ENCODE measurements at places on chromosomes 11 and 22. TPM values are rescaled to one million over a fixed set of nuclear protein-coding genes. Genes with fewer than 3 reads are reported as not detected.

- DNase-seq: no peak
Measured at GRCh38 chr11:111298413-111299100, at the start of gene POU2AF3. Gene POU2AF3 (plus strand): TSS chr11:111298546. CDS start chr11:111298582, 36 bp downstream.

GRCh38 chr22:26529345-26529744 lies 17.1 kb upstream of the TFIP11 start:
- peak; percentile 39 for DNase-seq

DNA sequence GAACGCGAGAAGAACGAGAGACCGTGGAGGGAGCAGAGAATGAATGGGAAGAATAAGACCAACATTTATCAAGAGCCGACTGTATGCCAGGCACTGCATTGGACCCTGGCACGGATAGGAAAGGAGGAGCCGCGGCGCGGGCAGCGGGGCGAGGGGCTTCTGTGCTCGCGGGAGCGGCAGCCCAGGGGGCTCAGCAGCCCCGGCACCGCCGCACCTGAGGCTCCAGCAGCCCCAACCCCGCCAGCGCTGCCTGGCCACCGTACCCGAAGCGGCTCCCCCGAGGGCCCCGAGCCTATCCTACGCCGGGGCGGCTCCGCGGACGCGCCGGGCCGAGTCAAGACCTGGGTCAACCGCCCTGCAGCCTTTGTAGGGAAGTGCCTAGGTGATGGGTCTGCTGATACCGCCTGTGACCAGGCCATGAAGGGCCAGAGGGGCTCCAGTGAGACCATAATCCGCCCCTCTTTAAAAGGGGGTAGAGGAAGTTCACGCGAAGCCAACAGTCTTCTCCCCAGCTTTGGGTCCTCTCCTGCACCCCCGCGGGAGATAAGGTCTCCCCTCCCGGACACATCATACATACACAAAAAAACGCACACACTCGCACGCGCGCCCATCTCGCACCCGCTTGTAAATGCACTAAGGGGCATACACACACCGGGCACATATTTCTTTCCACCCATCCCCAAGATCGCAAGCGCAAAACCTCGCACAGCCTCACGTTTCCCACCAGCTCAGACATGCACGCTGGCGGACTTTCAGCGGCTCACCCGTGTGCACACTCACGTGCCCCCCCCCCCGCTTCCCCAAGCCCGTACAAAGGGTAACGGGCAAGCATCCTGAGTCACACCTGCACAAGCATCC lies 935 bp upstream of the RTN4RL2 start:
- no peak for DNase-seq

DNA sequence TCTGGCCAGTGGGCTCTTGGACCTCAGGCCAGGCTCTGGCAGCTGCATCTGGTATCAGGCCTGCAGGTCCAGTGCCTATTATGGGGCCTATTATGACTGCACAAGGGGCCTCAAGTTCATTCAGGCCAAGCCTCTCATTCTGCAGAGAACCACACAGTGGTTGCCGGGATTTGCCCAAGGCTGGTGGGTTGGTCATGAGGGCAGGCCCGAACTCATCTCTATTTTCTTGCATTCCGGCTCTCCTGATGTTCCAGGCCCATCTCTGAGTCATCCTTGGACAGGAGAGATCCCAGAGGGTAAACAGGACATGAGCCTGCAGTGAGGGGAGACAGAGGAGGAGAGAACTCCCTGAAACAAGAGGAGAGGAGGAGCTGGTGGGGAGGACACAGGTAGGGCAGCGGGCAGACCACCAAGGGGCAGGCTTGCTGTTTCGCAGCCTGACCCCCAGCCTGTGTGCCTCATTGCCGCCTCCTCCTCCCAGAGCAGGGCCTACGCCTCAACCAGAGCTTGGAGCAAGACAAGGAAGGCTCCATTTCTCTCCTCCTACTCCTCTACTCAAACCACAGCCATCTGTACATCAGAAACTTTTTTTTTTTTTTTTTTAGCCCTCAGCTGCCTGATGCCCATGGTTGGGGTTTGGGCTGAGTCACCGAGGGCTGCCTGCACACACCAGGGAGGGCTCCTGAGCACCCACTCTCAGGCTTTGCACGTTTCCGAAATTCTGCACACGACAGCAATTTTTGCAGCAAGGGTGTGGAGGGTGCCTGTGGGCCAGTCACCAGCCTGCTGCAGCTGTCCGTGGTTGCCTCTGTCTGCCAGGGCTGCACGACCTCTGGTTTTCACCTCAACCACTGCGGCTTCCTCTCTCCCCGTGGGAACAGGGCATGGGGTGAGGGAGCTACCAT lies 12.7 kb upstream of the TREH start:
- peak; percentile 45 for DNase-seq

DNA sequence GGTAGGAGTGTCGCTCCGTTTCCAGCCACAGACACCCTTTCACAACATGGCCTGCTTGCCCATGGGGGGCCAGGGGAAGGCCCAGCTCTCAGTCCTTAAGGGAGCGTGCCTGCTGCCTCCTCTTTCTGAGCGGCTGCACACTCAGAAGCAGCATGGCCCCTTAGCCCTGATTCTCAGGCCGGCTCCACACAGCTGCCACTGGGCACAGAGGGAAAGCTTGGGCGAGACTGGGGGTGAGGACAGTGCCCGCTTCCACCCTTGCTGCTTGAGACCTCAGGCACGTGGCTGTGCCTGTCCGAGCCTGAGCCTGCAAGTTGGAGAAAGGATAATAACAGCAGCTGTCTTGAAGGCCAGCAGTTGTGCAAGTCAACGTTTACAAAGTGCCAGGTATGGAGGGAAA lies 416.3 kb downstream of the SHANK2 start:
- no peak for DNase-seq

RFPL2 gene
- total RNA-seq: not detected

NLRP6 gene
- not detected for total RNA-seq

GRCh38 chr11:101912823-101913284 lies 2.0 kb upstream of the CEP126 start:
- peak; percentile 45 for DNase-seq

C1QTNF4 gene
- not detected for total RNA-seq

OR52H1 gene
- total RNA-seq: not detected

DNA sequence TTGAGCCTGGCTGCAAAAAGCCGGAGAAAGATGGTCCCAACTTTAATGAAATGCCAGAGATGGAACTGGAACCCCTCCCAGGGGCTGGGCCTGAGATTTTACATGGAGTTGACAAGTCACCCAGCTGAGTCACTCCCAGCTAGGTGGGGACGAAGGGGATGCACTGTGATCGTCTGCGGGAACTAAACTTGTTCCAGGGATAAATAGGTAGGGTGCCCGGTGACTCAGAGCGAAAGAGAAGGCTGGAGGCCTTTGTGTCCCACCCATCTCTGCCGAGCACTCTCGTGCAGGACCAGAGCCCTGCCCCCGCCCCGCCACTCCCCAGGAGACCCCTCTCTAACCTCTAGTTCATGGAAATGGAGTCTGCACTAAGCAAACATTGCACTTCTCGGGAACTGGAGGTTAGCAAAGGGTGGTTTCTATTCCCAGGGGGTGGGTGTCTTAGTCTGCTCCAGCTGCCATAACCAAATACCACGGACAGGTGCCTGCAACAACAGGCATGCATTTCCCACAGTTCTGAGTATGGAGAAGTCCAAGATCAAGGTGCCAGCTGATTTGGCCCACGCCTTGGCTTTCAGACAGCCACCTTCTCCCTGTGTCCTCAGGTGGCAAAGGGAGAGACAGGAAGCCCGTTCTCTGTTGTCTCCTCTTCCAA lies 60.7 kb upstream of the FADD start:
- DNase-seq: no peak

DNA sequence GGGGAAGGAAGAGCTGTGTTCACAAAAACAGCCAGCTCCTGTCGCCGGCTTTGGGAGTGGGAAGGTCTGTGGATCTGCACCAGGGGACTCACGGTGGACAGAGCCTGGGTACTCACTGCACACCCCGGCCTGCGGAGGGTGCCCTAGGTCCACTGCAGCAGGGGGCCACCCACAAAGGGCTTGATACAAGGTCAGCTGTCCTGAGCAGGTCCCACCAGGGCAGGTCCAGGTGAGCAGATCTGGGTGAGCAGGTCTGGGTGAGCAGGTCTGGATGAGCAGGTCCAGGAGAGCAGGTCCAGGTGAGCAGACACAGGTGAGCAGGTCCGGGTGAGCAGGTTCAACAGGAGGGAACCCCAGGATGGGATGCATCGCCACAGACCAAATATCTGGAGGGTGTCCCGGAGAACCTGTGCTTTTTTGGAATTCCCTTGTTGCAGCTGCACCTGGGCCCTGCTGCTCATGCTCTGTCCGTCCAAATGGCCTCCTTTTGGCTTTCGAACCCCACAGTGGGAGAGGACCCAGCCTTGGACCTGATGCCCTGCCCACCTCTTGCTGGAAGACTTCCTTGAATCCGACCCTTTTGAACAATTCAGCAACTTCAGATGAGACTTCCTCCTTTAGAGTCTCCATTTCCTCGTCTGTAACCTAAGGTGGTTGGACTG lies 485.3 kb downstream of the TBC1D22A start:
- no peak for DNase-seq

- DNase-seq: no peak
Measured at GRCh38 chr11:22133776-22134175, 59.1 kb upstream of the ANO5 start.

- DNase-seq: no peak
Measured at GRCh38 chr11:79265756-79266322, 175.0 kb downstream of the TENM4 start.

P2RY6 gene
- 0.29 TPM for total RNA-seq

DNA sequence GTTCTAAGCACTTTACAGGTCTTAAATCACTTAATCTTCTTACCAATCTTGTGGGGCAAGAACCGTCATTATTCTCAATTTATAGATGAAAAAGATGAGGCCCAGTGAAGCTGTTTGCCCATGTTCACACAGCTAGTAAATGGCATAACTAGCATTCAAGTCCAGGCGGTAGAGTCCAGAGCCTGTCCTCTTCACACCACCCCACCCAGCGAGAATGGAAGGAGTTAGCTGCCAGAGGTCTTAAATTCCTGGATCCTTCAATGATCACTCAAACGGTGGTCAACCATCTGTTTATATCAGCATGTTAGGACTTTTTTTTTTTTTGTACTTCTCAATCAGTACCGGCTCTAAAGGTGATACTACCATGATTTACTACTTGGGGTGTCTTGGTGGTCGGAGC lies 43.3 kb downstream of the PARVA start:
- DNase-seq: no peak

GRCh38 chr22:45832180-45832579 lies 144.8 kb downstream of the WNT7B start:
- no peak for DNase-seq

DNA sequence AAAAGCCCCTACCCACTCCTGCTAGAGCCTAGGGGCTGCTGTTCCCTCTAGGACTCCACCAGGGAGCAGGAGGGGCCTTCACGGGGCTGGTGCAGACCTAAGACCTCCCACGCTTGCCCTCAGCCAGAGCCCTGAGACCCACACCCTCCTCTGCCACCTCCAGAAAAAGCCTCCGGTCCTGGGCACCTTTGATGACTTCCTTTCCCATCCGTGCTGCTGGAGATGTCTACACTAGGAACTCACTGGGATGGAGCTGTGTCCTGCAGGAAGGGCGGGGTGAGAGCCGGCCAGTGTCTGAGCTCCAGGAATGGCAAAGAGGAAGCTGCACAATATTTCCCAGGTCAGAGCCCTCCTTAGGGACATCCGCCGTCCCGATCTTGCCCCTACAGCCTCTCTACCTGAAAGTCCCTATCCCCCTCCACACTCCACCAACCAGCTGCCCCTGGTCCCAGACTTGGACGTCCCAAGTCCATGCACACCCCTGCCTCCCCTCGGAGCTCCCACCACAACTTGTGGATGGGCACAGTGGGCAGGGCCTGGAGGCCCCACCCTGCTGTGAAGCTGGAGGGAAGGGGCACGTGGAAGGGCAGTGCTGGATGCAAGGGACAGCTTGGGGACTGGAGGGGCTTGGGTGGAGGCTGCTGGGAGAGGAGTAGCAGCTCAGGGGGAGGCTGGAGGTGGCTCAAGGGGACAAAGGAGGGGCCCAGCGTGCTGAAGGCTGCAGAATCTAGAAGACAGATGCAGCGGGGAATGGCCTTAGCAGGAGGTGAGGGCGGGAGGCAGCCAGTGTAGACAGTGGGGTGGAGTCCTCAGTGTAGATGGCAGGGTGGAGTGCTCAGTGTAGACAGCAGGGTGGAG lies 13.5 kb upstream of the LRP5 start:
- DNase-seq: peak; percentile 62

GRCh38 chr11:33867996-33868646 lies 23.8 kb downstream of the LMO2 start:
- no peak for DNase-seq

DNA sequence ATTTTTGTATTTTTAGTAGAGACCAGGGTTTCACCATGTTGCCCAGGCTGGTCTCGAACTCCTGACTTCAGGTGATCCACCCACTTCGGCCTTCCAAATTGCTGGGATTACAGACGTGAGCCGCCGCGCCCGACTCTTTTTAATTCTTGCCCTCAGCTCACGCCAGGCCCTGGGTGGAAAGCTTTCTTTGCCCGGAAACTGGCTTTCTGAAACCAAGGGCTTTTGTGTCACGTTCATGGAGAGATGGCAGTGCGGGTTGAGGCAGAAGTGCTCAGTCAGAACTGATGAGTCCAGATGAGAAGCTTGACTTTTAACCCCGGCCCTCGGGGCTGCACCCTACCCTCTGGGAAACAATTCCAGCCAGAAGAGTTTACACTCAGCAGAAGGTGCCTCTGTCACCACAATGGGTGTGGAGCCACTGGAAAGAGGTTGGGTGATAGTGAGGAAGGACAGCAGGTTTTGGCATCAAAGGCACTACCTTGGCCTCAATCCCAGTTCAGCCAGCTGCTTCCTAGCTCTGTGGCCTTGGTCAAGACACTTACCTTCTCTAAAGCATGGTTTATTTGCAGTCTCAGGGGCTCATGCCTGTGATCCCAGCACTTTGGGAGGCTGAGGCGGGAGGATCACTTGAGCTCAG lies 890 bp upstream of the ARFGAP3 start:
- DNase-seq: peak; percentile 14

SC5D gene
- 48.6 TPM for total RNA-seq

DNA sequence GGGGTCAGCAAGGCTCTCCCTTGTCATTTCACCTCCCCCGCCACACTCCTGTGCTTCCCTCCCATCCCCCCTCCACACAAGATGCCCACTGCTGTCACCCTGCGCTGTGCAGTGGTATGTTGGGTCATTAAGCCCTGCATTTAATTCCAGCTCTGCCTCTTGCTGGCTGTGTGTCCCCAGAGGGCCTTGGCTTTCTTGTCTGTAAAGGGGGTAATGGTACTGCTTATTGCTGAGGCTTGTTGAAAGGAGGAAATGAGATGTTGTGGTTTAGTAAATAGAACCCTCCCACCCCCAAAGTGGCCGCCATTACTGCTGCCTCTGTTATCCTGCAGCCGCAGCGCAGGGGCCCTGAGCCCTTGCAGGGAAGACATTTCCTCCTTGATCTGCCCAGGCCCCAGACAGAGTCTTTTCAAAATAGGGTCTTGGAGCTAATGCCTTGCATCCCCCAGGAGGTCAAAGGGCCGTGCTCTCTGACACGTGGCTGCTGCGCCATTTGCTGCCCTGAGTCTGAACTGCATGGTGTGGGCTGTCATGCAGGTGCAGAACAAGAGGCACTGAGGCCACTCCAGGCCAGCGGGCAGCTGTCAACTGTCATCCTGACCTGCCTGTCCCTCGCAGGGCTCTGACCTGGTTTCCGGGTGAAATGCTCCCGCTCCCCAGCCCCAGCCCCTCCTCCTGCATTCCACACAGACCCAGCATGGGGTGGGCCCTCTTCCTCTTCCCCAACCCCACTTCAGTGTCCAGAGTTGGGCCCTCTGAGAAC lies 18.7 kb downstream of the PVALB start:
- no peak for DNase-seq

ANO1 gene
- not detected for total RNA-seq

GRCh38 chr11:117978991-117979390 lies 7.2 kb upstream of the IL10RA start:
- DNase-seq: no peak

- DNase-seq: no peak
Measured at GRCh38 chr11:44805596-44805995, 78.8 kb downstream of the TSPAN18 start.
